ENCODE measurements at places on chromosomes 4 and X.

- DNase-seq, result no peak
These were observed 639.6 kb downstream of the IQCM start for GRCh38 chr4:149176039-149176438.

- no peak for DNase-seq
These were observed 518 bp downstream of the PRDM8 start for GRCh38 chr4:80197601-80198440.

GRCh38 chrX:124665621-124666400 lies 319.4 kb downstream of the SH2D1A start:
- DNase-seq, result no peak

DNA sequence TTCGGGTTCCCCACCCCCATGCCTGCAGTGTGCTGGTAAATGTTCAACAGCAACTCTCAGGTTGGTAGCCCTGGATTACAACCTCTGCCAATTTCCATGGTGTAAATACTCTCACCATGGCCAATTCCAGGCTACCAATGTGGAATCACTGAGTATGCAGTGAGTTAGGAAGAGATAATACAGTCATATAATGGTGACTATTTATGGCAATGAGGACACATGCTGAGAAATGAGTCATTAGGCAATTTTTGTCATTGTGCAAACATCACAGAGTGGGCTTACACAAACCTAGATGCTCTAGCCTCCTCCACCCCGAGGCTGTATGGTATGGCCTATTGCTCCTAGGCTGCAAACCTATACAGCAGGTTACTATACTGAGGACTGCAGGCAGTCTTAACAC lies 4.6 kb upstream of the CLDN24 start:
- no peak for DNase-seq

DNA sequence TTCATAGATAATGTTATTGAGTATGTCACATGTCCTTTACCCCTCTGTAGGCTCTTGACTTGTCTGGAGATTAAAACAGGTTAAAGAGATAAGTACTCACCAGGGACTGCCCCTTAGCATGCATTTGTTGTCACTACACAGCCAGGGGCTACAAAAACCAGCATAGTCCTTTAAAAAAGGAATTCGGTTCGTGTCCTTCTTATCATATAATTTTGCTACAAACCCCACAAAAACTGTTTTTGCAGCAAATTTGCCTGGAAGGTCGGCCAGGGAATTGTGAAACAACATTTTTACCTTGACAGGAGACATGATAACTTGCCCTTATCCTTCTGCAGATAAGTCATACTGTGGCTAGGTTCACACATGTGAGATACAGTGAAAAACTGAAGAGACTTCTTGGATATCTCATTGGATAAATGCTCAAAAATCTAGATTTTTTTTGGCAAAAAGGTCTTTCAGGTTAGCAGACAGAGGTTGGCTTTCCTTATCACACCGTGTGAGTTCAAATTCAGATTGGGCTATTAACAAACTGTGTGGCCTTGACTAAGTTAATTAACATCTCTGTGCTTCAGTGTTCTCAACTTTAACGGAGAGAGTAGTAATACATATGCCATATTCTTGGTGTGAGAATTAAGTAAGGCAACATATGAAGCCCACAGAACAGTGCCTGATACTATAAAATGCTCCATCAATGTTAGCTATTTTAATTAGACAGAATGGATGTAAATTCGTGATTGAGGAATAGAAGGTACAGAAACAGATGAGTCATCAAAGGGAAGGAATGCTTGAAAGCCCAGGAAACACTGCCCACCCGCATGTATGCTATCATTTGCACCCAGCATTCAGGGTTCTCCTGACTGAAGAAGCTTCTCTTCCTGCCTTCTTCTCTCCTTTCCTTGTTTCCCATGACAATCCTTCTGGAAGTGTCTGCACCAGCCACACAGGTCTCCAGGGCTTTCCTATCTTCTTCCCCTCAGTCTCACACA lies 30.0 kb downstream of the FAM9C start:
- no peak for DNase-seq

DNA sequence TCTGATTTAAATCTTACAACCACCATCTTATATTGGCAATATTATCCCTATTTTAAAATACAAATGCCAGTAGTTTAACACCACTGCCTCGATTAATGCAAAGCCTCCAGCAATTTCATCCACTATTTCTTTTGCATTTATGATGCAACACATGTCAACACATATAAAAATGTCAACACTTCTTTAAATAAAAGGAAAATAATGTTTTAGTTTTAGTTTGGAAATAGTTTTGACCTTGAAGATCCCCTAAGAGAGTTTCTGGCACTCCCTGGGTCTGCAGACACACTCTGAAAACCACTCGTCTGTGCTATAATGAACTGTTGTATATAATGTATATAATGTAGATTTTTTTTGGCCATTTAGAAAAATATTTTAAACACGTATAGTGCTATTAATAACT lies 99.0 kb downstream of the CAMK2D start:
- no peak for DNase-seq

DNA sequence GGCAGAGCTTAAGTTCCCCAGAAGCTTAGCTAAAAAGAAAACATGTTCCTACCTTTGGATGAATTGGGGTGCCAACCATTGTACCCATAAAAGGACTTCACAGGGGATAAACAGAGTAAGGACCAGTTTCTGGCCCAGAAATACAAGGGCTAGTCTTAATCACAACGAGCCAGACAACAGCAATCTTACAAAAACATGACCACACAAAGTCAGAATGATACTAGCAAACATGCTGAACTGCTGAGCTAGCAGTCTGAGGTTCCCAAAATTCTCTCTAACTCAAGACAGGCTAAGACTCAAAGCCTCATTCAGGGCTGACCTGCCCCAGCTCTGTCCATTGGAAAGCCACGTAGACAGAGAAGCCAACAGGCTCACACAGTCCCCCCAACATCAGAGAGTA lies 40.3 kb downstream of the ATP11C start:
- no peak for DNase-seq

DNA sequence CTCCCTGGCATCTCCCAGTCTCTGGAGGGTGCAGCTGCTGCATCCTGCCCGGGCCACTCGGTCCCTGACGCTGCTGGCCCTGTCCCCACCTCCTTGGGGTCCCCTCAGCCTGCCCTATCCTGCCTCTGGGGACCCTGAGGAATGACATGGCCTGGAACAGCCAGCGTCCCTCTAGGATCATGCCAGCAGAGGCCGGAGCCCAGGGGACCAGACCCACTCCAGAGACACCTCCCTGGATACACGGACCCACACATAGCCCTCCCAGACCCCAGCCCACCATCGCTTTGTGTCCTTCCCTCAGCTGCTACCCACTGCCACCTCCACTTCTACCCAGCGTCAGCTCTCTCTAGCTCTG lies 35.5 kb downstream of the CPLX1 start:
- no peak for DNase-seq

- DNase-seq, result no peak
These were observed 215.8 kb upstream of the SMIM31 start for GRCh38 chr4:164538097-164538496.
